ENCODE measurements at places on chromosomes 11 and 22. TPM values are rescaled to one million over a fixed set of nuclear protein-coding genes. Genes with fewer than 3 reads are reported as not detected.

Gene LINC01488
- total RNA-seq = not detected

Gene PPFIBP2
- 17.6 TPM for total RNA-seq

Gene PKDREJ
- 0.15 TPM for total RNA-seq

Gene SLC1A2
- total RNA-seq = 1.1 TPM

Gene ACRV1
- total RNA-seq = not detected

Gene SLC22A8
- total RNA-seq = not detected

Gene PRR5L
- 15.3 TPM for total RNA-seq

Gene SCGB2A2
- total RNA-seq = not detected

Gene ACR
- total RNA-seq = 1.6 TPM

Gene MGAT3
- 2.5 TPM for total RNA-seq

Gene FREY1
- total RNA-seq = 0.65 TPM

Gene ARCN1
- 170 TPM for total RNA-seq

Gene HSPB2
- total RNA-seq = 18.1 TPM

Gene APOA5
- not detected for total RNA-seq

Gene TMPRSS13
- total RNA-seq = 0.45 TPM
